ENCODE measurements at places on chromosomes 11 and 22.

GRCh38 chr11:91303749-91304148, 920.9 kb upstream of the FAT3 start:
- no peak for DNase-seq

DNA sequence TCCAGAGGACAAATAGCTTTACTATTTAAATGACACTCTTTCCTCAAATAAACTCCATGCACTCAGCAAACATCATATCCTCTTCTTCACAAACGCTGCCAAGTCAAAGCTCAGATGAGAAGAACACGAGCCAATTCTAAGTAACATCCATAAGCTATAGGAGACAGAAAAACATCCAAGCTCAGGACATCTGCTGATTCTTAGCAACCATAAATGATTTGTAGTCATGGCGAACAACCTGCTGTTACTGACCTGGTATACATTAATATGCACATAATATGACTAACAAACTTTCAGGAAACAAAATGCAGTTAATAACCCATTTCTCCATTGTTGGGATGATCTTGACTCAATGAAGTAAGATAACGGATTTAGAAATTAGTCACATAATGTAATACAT, 6.7 kb downstream of the GALNT18 start:
- DNase-seq: no peak

GRCh38 chr22:45475851-45476514, 26.7 kb upstream of the FBLN1 start:
- DNase-seq: no peak

DNA sequence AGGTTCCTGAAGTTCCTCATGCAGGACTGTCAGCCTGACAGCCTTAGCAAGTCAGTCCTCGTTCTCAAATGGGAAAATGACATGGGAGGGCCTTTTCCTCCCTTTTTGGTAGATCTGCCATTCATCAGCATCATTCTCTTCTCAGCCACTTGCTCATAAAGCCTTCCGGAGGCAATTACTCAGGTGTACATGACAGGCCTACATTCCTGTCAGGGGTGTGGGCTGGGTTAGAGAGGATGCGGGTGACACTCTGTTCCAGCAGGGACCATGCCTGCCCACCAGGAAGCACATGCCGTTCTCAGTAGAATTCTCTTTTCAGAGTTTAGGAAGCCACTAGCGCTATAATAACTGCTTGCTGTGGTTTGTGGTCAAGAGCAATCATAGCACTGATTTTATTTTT, 24.2 kb upstream of the ANKK1 start:
- no peak for DNase-seq

DNA sequence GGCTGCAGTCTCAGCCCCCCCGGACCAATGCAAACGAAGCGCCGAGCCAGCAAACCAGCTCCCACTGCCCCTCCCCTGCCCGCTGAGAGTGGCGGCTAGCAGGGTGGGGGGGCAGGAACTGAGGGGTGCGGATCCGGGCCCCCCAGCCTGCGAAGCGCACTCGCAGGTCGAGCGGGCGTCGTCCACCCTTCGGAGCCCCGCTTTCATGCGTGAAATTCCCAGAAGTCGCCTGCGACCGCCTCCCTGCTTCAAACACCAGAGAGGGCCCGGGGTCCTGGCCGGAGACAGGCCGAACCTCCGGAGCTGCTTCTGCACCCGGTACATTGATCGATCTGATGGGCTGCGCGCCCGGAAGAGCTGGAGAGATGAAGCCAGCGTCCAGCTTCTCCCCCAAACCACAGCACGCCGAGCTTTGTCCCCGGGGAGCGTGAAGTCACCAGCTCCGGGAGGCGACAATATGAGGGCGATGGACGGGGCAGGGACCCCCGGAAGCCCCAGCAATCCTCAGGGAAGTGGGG, 646 bp upstream of the PATZ1 start:
- DNase-seq: peak; percentile 65

DNA sequence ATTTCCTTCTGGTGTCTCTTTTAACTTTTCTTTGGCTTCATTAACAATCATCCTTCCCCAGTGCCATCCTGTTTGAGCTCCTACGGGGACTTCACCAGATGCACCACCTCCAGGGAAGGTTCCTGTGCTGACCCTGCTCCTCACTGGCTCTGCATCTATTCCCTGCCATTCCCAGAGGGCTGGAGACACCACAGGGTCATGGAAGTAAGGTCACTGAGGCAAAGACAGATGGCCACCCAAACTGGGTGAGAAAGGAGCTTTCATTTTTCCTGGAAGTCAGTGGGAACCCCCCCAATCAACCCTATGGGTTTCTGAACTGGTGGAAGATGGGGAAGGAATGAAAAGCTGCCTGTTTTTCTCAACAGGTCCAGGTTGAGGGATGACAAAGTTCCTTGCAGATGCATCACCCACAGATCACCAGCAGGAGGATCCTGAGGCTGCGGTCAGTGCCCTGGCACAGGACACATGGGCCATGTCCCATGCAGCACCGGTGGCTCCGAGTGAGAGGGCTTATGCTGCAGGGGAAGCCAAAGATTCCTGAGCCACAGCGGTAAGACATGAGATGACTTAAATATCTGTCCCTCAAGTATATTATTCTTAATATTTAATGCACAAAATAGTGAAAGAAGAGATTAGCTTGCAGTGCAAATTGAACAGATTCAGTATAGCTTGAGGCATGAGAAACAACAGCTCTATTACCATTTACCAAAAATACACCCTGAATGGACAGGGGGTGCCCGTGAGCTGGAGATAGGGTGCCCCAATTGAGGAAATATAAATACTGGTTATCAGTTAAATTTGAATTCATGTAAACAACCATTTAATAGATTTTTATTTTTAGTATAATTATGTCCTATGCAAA, 73.0 kb upstream of the VPREB1 start:
- peak; percentile 8 for DNase-seq

DNA sequence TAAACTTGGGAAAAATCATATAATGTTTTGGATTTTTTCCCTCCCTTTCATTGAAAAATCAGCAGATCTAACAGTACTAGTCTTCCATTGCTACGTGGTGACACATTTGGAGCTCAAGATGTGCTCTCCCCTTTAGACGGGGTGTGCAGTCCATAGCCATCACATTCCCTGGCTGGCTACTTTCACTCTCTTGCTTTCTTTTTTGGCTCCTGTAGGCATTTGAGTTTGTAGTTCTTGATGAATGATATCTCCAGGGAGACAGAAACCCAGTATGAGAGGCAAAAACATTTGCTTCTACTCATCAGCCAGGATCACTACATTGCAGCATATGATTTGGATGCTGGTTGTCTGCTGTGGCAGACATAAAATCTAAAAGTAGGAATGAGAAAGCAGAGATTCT, 12.1 kb downstream of the CCDC81 start:
- DNase-seq: no peak

Data from astrocyte of the hippocampus (primary cell).